ENCODE measurements at places on chromosomes 1 and 21. TPM values are rescaled to one million over a fixed set of nuclear protein-coding genes. Genes with fewer than 3 reads are reported as not detected.

DNA sequence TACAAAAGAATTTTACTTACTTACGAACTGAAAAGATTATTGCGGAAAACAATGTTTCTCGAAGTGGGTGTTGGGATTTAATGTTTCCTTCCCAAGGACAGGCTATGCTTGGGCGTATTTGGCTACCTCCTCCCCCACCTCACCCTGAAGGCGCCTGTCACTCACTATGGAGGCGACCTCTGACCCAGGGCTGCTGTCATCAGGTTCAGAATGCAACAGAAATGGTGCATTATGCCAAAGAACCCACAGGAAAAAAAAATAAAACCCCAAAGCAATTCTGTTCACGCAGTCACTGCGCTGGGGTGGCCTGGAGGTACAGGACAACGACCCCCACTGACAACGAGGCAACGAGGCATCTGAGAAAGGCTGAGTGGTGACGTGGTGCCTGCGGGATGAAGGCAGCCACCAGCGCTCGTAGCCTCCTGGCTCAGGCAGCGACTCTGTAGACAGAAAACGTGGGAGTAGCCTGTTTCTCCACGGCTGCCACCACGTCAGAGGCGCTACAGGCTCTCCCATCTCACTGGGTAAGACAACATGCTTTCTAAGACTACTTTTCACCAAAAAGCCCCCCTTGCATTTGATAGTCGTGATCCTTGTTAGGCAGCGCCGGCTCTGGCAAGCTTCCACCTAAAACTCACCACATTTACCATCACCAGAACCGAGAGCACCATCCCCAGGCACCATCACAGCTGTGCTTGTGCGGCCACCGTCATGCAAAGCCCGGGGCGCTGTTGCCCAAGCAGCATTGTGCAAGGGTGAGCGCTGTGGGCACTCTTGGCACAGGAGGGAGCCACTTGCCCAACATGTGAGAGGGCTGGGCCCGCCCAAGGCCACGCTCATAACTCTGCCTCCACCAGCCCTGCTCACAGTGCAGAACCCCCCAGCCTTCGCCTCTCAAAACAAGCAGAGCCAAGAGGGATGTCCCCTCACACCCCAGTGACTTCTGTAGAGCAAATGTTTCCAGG, 14.3 kb downstream of the NADK start:
- no peak for DNase-seq

- no peak for DNase-seq
Observed at GRCh38 chr1:206833106-206833680, 32.2 kb upstream of the IL20 start.

- DNase-seq = no peak
Observed at GRCh38 chr1:36532810-36533401, 50.2 kb upstream of the CSF3R start.

DNA sequence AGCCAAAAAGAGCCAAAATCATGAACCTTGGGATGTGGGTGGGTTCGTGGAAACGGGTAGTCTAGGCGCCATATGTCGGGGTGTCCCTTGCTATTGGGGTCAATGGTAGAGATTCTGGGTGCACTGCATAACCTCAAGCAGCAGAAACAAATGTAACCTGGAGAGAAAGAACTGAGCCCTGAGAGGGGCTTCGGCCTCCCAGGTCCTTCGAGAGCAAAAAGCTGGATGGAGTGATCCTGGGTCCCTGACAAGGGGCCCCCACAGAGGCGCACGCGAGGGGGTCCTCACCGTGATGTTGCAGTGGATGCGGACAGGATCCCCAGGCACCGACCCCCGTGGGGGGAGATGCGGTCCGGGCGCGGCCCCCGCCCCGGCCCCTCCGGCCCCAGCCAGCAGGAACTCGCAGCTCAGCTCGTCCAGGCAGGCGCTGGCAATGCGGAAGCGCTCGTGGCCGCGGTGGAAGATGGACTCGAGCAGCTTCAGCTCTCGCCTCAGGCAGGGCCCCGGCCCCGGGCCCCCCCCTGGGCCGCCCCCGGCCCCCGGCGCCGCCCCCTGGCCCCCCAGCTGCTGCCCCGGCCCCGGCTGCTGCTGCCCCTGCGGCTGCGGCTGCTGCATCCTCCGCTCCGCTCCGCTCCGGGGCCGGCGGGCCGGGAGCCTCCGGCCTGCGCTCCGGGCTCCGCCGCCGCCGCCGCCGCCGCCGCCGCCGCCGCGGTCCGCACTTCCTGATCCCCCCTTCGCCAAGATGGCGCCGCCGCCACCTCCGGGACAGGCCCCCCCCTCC, at the start of gene UBE2Q1:
TSS of gene UBE2Q1 (minus strand) at position 724 of the 781 bp plus-strand sequence. CDS start at position 615, 109 bp downstream.
- no peak for DNase-seq

DNA sequence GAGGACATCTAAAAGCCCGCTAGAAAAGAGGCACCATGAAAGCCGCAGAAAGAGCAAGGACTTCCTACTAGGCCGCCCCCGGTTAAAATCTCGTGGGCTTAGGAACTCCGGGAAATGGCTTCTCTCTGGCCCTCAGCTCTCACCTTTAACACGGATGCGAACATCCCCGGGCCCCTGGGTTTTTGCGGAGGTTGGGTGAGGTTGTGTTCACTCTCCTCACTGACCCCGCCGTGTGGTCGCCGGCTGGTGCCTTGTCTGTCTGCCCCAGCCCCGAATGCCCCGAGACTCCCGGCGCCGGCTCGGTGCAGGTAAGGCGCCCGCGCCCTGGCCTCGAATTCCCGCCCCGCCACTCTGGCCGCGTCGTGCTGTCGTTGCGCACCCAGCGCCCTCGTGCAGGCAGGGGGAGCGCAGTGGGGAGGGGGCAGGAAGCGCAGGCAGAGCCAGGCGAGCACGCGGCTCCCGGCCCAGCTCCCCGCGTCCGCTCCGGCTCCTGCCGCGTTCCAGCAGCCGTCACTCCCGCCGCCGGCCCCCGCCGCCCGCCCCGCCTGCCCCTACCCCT, at the start of gene SHISAL2A:
TSS of gene SHISAL2A (plus strand) at position 437 of the 559 bp plus-strand sequence. CDS start 326 bp downstream, outside the sequence.
- DNase-seq = no peak

- DNase-seq = peak; percentile 20
Observed at GRCh38 chr1:59976194-59977074, 49.9 kb upstream of the CYP2J2 start.

DNA sequence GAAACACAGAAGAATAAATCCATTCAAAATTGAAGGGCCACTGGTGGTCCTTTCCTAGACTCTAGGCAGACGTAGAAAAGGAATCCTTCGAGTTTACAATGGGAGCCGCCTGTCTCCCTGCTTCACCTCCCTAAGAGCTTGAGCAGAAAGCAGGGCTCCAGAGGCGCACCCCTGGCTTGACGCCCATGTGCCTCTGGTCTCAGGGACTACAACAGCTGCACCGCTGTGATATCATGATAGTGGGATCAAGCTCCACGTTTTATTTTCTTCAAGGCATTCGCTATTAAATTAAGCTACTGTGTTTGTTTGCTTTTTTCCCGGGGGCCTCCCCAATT, 403 bp upstream of the C1orf122 start:
- no peak for DNase-seq

GRCh38 chr1:15062479-15063099, 91.0 kb upstream of the TMEM51 start:
- DNase-seq = no peak

GRCh38 chr21:16205527-16205926, 475.7 kb downstream of the USP25 start:
- DNase-seq = no peak

The EPRS1 gene
- 69.9 TPM for total RNA-seq

The DNAJC28 gene
- total RNA-seq = 1.8 TPM
